ENCODE measurements at places on chromosomes 11 and 22.

- no peak for DNase-seq
These were observed 90.8 kb downstream of the FAM168A start for GRCh38 chr11:73507086-73507485.

GRCh38 chr11:28110108-28110820, 2.1 kb downstream of the METTL15 start:
- peak; percentile 91 for DNase-seq

DNA sequence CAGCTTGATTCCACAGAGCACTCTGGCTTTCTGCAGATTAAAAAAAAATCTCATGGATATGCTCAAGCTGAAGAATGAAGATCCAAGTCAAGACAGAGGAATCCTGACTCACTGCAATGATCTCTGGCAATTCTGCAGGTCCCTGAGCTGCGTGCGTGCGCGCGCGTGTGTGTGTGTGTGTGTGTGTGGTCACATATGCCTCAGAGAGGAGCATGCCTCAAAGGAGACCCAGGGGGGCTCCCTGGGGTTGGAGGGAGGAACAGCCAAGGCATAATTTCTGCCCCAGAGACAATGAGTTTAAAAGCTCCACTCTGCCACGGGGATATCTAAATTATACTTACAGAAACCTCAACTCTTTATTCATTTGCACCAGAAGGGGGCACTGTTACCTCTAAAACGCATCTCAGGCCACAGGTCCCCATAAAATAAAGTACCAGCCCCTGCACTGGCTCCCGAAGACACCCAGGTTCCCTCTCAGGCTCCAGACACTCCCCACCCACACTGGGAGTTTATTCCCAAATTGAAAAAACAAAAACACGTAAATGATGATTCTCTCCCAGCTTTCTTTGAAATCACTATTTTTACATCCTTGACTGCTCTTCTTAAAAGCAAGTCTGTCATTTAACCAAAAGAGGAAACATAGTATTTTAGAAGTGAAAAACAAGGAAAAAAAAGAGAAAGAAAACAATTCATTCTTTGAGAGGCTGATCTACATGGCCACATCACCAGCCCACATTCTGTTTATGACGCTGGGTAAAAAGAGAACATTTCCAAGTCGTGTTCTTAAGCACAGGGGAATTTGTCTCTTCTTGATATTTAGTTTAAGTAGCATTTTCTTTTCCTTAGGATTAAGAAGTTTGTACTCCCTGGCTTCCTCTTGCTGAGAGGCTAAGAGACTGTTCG, 401.0 kb downstream of the LARGE1 start:
- peak; percentile 9 for DNase-seq

DNA sequence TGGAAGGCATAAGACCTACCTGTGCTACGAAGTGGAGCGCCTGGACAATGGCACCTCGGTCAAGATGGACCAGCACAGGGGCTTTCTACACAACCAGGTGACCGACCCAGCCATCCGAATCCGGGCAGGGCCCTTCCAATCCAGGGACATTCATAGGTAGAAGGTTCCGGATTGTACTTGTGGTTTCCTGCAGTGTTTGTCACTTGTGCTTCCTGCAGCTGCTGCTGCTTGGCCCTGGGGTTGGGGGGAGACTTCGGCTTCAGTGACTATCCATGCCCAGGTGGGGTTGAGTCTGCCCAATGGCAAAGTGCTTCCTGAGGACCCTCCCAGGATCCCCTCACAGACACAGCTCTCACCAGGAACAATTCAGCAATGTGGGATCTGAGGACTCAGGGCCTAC, 2.2 kb downstream of the APOBEC3A start:
- no peak for DNase-seq

DNA sequence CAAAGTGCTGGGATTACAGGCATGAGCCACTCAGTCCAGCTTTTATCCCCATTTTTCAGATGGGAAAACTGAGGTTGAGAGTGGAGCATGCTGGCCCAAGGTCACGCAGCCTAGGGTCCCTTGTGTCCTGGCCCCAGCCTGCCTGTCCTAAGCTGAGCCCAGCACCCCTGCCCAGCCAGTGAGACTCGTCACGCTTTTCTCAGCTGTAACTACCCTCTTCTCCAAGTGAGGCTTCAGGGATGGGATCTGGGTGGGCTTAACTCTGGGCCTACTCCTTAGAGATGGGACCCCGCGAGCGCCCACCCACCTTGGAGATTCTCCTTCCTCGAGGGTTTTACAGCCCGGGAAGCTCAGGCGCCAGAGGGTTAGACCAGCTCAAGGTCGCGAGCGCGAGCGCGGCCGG, 390 bp upstream of the TMEM151A start:
- no peak for DNase-seq

- no peak for DNase-seq
These were observed 95.0 kb downstream of the PDE2A start for GRCh38 chr11:72578991-72579815.

- DNase-seq, result no peak
These were observed 24.6 kb upstream of the PRR5 start for GRCh38 chr22:44677353-44677840.

GRCh38 chr22:26554956-26555355, 35.0 kb downstream of the TPST2 start:
- no peak for DNase-seq

DNA sequence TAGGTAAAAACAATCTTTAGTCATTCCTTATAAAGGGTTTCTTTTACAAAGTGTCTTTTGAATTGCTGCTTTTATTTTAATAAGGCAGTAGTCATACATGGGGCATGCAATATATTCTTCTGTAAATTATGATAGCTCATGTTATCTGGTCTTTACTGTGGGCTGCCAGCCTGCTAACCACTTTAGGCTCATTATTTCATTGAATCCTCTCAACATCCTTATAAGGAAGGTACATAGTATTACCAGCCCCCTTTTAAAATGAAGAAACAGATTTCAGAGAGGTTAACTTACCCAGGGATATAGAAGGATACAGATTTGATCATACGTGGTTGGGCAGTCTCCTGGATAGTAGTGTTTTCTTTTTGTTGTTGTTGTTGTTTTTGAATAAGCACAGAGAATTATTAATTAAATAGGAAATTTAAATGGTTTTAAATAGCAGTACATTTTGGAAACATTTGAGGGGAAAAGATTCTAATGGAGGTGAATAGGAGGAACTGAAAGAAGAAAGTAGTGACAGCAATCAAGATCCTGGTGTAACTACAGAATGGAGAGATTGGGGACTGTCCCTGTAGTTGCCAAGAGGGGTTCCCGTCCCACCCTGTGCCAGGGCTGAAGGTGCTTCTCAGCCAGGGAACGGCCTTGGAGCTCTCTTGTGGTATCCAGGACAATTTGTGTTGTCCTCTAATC, 21.0 kb downstream of the SPECC1L start:
- no peak for DNase-seq

- no peak for DNase-seq
These were observed 2.9 kb downstream of the MAPK12 start for GRCh38 chr22:50258361-50259292.

GRCh38 chr11:74634537-74634936, 42.2 kb downstream of the POLD3 start:
- peak; percentile 91 for DNase-seq

GRCh38 chr11:35937700-35938099, 6.2 kb upstream of the LDLRAD3 start:
- DNase-seq, result no peak

DNA sequence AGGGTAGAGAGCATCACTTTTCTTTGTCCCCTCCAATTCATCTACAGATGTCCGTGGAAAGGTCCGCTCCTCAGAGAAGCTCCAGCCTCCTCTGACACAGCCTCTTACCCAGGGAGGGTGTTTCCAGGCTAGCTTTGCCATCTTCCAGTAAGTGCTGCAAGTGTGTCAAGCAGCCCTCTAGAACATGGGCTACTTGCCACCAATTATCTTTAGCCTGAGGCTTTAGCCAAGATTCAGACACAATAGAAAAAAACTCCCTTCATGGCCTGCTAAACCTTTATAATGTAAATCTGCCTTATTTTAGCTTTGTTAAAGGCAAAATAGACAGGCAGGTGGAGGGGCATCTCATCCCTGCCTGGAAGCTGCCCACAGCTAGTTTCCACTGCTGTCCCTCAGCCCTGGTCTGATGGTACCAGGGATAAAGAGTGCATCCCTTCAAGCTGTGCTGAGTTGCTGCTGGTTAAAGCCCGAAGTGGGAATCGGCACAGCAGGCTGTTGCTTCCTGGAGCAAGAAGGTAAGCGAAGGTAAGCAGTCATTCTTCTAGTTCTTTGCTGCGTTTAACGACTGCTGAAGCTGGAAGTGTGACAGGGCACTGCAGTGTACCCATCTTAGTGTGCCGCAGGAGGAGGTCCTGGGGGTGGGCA, 190.1 kb upstream of the E2F8 start:
- no peak for DNase-seq

GRCh38 chr11:20739577-20739976, 70.2 kb downstream of the NELL1 start:
- peak; percentile 79 for DNase-seq
